ENCODE measurements at places on chromosomes 16 and 17.

DNA sequence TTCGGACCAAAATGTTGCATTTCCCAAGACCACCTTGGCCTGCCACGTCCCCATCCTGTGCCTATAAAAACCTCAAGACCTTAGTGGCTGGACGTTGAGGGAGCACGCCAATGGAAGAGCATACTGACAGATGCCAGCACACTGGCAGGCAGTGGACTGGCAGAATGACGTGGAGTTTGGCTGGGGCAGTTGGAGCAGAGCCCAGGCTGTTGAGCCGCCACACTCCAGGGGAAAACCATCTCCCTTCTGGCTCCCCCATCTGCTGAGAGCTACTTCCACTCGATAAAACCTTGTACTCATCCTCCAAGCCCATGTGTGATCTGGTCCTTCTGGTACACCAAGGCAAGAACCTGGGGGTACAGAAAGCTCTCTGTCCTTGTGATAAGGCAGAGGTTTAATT lies 494.1 kb downstream of the CDH11 start:
- no peak for DNase-seq

DNA sequence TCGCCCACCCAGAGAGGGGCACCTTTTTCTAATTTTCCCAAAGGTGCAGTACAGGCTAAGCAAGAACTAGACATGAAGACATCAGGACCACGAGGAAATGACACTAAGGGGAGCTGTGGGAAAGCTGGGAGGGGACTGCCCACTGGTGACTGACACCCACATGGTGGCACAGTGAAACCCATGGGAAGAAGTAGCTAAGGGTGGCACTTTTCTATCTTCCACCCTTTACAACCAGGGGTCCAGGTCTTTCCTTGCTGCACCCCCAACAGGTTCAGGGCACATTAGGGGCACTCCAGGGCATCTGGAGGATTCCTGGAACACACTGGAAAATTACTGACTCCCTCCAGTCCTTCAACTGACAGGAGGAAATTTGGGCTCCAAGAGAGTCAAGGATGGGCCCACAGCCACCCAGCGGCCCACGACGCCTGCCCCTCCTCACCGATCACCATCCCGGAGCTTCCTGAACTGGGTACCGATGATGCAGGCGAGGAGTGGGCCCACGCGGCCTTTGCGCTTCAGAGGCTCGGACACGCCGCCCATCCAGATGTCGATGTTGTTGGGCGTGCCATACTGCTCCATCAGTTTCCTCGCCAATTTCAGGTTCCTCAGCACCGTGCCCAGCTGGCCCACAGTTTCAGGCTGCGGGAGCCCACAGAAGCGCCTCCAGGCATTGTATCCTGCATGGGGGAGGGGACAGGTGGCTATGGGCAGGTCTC lies 9.4 kb downstream of the MPO start:
- no peak for DNase-seq

- DNase-seq: no peak
These were observed 58.7 kb downstream of the PLXDC1 start for GRCh38 chr17:39092692-39093230.

GRCh38 chr16:782258-782657 lies 5.9 kb downstream of the RPUSD1 start:
- DNase-seq: no peak

- no peak for DNase-seq
These were observed 50.5 kb upstream of the AMZ2 start for GRCh38 chr17:68197091-68197996.

GRCh38 chr16:1550069-1550468 lies 16.6 kb downstream of the TMEM204 start:
- DNase-seq: no peak

DNA sequence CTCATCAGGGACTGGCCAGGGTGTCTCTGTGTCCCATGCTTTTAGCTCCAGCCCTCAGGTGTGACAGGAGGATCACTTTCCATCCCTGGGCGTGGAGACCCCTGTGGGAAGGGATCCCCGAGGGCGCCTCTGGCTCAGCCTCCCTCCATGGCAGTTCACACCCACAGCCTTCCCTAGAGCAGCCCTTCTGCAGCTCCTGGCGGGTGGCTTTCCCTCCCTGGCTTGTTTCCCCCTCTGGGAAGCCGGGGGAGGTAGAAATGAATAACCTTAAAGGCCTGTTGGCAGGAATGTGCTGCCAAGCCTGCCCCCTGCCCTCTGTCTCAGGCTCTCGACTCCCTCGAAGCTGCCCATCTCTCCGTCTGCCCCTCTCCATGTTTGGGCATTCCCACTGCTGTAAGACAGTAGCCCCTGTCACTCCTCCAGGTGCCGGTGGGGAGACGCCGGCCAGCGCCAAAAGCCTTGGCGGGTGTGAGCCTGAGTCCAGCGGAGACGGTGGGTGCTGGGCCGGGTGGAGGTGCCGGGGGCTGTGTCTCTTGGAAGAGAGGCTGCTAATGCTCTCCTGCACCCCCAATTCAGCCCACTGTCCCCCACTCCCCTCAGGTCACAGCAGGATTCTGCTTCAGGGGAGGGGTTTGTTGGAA lies 2.1 kb upstream of the ATP2A1 start:
- no peak for DNase-seq

GRCh38 chr17:2194889-2195335 lies 108.7 kb downstream of the SMG6 start:
- DNase-seq: no peak

DNA sequence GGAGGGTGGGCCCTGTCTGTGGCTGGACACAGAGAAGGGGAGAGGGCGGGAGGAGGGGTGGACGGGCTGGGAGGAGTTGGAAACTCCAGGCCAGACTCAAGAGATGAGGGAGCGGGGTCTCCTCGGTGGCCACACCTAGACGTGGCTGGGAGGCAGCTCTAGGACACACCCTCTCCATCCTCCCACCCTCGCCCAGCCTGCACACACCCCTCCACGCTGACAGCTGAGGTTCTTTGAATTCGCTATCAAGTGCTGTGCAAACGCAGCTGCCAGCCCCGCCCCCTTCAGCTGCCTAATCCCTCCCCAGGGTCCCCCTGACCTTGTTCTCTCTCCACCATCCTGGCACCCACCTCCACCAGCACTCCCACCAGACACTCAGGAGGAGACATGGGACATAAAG lies 48.7 kb downstream of the DNAH17 start:
- DNase-seq: no peak

- no peak for DNase-seq
These were observed 13.2 kb downstream of the CD300LG start for GRCh38 chr17:43860077-43860725.

- no peak for DNase-seq
These were observed 62.6 kb upstream of the ERN1 start for GRCh38 chr17:64192589-64192988.

DNA sequence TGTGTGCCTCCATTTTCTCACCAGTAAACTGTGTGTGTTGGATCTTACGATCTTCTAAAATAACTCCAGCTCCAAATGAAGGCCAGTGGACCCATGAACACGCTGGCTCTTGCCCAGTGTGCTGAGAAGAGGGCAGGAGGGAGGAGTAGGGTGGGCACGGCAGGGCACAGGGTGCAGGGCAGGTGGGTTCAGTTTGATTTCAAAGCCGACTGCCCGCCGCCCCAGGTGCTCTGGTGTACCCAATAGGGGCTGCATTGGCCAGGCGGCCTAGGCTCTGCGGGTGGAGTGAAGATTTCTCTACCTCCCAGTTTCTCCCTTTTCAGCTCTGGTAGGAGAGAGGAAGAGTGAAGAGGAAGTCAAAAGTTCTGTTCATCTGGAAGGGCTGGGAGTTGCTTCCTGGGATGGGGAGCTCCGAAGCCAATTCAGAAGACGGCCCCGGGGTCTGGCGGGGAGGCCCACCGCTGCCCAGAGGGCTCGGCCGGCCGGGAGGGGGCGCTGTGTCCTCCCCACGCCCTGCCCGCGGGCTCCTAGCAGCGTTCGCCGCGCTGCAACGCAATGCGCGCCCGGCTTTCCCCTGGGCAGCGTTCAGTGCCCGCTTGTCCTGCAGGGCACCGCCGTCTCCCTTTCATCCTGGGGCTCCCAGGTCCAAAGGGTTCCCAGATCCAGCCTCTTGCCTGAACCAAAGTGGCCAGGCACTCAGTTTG lies 1.1 kb upstream of the CRHR1 start:
- no peak for DNase-seq

GRCh38 chr17:19610879-19611278 lies 37.7 kb upstream of the ALDH3A2 start:
- DNase-seq: no peak

GRCh38 chr16:20049831-20050230 lies 23.9 kb downstream of the GPR139 start:
- DNase-seq: no peak

- DNase-seq: no peak
These were observed 25.7 kb downstream of the MRM1 start for GRCh38 chr17:36627101-36627500.

- DNase-seq: no peak
These were observed 3.5 kb downstream of the CORO6 start for GRCh38 chr17:29619251-29619650.

DNA sequence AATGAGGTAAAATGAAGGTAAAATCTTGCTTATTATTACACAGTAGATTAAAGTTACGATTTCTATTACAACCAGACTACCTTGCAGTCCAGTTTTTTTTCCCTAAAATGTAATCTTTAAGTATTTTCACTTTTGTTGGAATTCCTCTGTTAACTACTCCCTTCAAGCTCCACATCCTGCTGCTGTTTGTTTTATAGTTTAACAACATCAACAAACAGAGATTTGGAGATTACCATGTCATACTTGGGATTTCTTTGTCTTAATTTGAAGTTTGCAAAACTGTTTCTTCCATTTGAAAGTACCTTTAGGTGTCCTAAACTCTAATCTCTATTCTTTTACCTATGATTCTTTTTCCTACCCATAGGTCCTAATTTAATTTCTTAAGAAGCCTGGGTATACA lies 83.3 kb downstream of the ABHD15 start:
- DNase-seq: no peak

- DNase-seq: no peak
These were observed 1.1 kb downstream of the FAM171A2 start for GRCh38 chr17:44362459-44362948.

- no peak for DNase-seq
These were observed 5.5 kb downstream of the GAST start for GRCh38 chr17:41717408-41718286.

DNA sequence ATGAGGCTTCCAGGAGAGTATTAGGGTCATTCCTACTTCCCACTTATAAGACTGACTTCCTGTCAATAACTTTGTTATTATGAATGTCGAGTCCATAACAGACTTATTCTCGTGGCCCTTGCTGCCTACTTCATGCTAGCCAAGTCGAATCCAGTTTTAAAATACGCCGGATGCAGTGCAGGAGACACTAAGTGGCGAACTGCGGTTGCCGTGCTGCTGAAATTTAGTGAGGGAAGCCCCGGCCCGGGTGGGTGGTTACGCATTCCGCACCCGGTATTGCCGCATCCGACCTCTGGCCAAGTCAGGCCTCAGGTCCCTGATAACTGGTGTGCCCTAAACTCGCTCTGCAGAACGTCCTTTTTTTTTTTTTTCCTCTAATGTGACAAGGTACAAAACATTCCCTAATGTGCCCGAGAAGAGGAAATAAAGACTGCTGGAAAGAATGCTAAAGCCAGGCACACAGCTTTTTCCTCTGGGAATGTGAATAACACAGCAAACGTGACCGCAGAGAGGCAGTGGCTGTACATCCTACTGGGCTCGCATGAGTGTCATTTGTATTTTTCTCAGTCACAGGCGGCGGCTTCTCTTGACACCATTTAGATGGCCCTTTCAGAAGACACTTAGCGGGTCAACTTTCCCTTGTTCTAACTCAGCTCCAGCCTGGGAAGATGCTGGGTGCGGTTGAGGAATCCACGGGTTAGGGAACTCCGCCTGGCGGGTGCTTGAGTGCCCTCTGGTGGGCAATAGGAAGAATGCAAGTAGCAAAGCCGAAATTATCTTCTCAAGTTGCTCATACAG lies 7.1 kb upstream of the AKTIP start:
- DNase-seq: peak; percentile 80

GRCh38 chr17:79677646-79678045 lies 53.1 kb upstream of the ENPP7 start:
- DNase-seq: no peak

DNA sequence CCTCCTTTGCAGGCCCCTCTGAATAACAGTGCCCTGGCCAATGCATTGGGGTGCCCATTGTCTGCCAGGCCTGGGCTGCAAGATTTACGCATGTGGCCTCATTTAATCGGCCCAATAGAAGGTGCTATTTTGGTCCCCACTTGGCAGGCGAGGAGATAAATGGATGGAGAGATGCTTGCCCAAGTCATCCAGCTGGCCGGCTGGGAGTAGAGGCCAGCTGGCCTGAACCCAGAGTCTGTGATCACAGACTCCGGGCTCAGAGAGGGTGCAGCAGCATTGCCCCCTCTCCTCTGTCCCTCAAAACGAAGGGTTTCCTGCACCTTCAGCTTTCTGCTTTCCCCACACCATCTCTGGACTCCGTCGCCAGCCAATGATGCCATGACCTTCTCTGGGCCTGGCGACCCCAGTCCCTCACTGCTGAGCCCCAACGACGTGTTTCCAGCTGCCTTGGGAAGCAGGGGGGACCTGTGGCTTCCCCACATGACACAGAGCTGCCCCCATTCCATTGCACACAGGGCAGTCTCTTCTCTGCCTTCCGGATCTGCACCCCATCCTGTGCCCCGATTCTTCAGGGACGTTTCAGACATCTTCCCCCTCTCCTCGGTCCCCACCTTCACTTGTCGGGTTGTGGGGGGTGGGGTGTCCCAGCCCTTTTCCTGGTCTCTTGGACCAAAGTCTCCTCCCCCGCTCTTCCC lies 3.5 kb upstream of the ADGRG1 start:
- DNase-seq: peak; percentile 5

DNA sequence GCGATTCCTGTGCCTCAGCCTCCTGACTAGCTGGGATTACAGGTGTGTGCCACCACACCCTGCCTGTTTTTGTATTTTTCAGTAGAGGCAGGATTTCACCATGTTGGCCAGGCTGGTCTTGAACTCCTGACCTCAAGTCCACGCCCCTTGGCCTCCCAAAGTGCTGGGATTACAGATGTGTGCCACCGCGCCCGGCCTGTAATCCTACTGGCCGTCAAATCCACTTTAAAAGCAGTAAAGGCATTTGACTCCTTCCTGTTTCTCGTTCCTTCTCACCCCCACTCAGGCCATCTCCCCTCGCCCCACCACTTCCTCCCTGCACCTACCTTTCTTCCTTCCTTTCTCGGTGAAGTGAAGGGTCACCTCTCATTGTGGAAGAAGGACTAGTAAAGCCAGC lies 69.4 kb upstream of the CREBBP start:
- DNase-seq: no peak

DNA sequence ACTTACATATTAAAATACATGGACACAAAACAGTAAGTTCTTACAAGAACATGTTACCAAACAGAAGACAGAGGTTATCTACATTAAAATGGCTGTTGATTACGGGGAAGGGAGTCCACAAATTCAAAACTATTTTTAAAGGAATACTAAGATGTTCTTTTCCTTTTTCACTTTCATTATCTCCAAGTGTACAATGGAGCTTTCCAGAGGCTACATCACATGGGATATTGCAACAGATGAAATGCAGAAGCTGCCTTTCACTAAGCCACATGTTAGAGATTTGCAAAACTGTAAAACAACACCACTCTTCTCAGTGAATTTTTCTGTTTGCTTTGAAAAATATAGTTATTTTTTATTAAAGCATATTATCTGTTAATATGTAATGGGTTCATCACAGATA lies 53.6 kb downstream of the XPO6 start:
- no peak for DNase-seq

- DNase-seq: no peak
These were observed 3.1 kb downstream of the MAF start for GRCh38 chr16:79597277-79598062.

- DNase-seq: no peak
These were observed 205.2 kb upstream of the CACNG5 start for GRCh38 chr17:66629762-66630161.
